Activated CD4-positive, alpha-beta T cell treated with anti-CD3 and anti-CD28 coated beads for 1 hour (primary cell): ENCODE measurements at places on chromosomes 4 and X.

DNA sequence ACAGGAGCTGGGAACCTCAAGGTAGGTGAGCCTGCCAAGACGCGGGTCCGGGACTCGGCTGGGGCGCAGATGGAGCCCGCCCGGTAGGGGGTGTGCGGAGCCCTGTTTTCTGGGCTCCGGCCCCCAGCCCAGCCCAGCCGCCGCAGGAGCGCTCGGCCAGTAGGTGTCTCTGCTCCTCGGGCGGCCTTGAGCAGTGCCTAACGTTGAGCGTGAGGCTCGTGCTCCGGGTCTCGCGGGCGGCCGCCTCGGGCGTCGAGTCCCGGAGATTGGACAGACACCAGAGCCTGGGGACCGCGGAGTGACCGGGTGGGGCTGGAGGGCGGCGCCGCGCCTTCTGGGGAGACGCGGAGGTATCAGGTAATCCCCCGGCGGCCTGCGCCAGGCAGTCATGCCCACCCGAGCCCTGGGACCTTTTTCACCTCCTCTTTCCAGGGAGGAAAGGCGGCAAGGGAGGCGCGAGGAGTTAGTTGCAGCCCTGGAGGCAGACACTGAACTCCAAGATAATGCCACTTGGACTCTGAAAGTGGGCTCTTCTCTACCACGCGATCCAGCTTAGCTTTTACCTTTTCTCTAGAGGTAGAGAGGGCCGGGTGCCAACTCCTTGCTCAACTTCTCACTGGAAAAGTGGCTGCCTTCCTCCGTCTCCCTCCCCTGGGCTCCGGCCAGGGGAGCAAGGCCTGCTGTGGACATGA is 14.5 kb upstream of the FGG start:
- peak; percentile 24 for DNase-seq

DNA sequence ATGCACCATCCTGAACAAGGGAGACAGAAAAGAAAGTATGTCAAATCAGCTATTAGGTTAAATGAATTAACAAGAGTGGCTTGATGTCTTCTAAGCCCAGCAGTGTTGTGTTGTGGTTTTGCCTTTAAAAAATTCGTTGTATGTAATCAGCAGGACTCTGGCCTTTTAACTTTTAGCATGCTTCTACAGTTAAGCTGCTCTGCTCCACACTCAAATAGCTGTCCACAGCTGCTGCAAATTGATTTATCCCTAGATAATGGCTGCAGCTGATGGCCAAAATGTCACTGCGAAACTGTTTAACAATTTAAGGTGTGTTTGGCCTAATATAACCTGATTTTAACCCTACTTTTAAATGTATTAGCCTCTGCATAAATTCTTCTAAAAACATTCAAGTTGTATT is 85.8 kb downstream of the CXXC4 start:
- DNase-seq = no peak

GRCh38 chrX:38561951-38562719 is 793 bp downstream of the TSPAN7 start:
- no peak for DNase-seq

DNA sequence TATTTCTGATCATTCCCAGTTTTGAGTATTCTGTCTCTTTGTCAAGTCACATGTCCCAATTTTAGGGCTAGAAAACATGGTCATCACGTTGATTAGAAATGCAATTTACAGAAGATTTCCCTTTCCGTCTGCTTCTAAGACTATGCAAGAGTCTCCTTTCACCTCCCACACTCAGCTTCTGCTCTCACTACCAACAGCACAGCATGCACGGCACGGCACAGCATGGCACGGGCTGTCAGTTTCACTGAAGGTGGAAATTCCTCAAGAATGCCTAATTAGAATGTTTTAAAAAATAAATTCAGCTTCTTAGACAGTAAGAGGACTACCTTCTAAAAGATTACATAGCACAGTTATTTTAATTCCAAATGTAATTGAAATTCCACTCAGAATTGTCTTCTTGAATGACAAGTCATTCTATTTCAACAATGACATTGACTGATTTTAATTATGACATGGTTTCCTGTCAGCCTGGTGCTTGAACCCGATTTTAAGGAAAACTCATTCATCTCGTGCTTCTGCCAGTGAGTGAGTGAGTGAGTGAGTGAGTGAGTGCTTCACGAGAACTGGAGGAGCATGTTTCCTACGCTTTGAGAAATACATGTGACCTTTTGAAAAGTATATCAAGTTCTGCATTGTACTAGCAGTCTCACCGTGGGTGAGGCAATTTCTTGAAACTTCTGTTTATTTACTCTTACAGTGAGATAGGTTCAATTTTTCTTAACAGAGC is 124.8 kb upstream of the SORBS2 start:
- no peak for DNase-seq

GRCh38 chrX:121000589-121000988 is 15.0 kb upstream of the CT47A1 start:
- DNase-seq = no peak

DNA sequence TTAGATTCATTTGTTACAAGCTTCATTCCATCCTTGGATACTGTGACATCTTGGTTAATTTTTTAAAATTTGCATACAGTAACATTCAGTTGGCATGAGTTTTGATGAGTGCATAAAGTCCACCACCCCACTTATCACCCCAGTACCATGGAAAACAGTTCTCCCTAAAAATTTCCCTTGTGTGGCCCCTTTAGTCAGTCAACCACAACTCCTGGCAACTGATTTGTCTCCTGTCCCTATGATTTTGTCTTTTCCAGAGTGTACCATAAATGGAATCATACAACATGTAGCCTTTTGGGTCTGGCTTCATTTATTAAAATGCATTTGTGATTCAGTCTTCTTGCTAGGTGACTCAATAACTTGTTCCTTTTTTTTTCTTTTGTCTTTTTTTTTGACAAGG is 29.9 kb downstream of the RP2 start:
- DNase-seq = no peak

- DNase-seq = no peak
These were observed 7.5 kb upstream of the BCOR start for GRCh38 chrX:40104985-40105834.

DNA sequence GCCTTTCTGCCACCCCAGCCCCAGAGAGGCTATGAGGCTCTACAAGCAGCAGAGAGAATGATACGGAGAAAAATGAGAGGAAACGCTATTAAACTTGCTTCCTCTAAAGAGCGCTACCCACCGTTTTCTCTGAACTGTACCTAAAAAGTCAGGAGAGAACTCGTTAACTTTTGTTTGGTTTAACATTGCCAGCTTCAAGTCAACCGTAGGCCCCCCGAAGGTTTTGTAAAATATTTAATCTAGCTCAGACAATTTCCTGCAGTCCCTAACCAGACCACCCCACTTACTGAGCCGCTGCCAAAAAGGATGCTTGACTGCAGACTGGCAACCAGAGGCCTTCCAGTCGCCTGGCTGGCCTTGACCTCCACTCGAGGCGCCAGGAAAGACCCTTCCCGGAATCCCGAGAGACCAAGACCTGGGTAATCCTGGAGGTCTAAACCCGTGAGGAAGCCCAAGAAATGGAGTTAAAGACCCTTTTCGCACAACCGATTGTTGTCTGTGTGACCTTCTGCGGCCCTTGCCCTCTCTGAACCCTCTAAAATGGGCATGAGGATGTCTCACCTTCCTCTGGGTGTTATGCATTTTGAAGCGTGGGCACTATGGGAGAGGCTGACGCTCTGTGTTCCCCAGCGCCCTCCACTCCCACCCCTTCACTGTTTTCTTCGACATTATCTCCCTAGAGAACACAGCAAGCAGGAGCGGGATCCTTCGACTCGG is 86.3 kb downstream of the BCOR start:
- no peak for DNase-seq

GRCh38 chr4:94960708-94961107 is 203.0 kb downstream of the BMPR1B start:
- DNase-seq = no peak

DNA sequence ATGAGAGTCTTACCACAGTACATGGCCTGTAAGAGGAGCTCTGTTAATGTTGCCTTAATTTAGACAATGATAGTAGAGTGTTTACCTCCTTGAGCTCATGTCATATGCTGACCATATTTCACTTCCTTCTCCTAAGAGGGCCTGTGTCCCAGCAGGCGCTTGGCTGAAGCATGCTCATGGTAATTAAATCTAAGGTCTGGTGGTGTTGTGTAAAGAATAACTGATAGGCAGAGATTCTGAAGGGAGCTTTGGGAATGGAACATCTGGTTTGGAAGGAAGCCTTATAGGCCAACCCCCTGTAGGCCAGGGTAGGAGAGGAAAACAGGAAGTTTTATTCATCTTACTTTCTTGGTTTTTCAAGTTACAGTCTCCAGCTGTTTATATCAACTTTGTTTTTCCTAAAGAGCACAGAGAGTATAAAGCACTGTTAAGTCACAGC is 300.2 kb downstream of the USP46 start:
- no peak for DNase-seq

GRCh38 chr4:78131403-78131802 is 74.3 kb downstream of the FRAS1 start:
- DNase-seq = no peak

GRCh38 chr4:41814565-41814964 is 66.0 kb upstream of the PHOX2B start:
- no peak for DNase-seq

DNA sequence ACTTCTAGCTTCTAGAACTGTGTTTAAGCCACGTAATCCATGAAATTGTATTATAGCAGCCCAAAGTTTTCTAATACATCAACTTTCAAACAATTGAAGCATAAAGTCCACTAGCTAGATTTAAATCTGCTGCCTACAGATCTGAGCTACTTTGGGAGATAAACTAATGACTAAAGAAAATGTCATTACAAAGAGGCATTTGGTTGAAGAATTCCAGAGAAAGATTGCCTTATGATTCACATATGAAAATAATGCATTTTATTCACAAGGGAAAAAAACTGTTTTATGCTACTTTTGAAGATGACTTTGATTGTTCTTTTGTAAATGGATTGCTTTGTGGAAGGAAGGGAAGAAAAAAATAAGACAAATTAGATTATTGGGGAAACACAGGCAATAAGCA is 124.1 kb upstream of the SLIT2 start:
- no peak for DNase-seq

DNA sequence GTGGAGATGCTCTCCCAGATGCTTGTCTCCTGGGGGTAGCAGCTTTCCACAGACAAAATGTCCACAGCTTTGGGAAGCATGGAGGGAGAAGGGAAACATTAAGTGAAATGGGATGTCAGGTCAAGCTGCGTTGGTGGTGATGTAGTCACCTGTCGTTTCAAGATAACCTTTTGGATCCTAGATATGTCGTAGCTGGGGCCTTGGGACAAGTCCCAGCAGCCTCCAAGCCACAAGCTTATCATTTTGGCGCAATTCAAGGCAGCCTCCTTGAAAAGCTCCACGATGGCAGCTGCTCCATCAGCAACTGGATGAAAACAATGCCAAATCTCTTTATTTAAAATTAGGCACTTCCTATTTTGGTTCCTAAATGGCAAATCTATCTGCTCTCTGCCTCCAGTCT is 52.0 kb downstream of the RTL9 start:
- DNase-seq = no peak

GRCh38 chr4:174717828-174718227 is 111.2 kb downstream of the GLRA3 start:
- DNase-seq = no peak

DNA sequence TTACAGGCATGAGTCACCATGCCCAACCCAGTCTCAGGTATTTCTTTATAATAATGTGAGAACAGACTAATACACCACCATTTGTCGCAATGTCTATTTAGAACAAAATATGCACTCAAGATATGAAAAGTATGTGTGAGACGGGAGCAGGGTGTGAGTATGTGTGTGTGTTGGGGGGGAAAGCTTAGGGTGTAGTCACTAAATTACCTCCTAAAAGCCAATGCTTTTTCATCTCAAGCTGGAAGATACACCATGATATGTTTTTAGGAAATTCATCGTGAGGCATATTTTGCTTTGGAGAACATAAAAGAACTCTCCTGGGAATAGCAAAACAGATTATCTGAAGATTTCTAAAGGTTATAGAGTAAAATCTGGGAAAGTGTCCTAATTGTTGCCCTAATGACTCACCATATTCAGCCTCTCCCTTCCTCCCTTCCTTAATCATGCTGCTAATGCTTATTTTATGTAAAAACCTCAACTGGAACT is 262.7 kb downstream of the PDHA2 start:
- no peak for DNase-seq

GRCh38 chrX:116694046-116694445 is 231.3 kb upstream of the CT83 start:
- no peak for DNase-seq

DNA sequence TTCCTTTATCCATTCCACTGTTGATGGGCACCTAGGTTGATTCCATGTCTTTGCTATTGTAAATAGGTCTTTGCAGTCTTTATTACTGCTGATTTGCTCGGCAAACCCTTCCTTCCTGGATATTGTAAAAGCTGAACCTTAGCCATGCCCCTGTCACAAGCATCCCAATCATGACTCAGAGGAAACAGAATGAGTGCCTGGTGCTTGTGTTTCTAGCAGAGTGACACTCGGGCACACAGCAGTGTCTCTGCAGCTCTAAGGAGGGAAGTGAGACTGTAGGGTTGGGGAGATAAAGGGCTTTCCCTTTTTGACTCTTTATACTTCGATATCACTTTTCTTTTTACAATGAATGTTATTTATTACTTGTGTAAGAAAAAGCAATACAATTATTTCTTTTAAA is 83.3 kb downstream of the AKAP4 start:
- no peak for DNase-seq

GRCh38 chr4:68797048-68797447 is 18.7 kb upstream of the UGT2B10 start:
- DNase-seq = no peak

DNA sequence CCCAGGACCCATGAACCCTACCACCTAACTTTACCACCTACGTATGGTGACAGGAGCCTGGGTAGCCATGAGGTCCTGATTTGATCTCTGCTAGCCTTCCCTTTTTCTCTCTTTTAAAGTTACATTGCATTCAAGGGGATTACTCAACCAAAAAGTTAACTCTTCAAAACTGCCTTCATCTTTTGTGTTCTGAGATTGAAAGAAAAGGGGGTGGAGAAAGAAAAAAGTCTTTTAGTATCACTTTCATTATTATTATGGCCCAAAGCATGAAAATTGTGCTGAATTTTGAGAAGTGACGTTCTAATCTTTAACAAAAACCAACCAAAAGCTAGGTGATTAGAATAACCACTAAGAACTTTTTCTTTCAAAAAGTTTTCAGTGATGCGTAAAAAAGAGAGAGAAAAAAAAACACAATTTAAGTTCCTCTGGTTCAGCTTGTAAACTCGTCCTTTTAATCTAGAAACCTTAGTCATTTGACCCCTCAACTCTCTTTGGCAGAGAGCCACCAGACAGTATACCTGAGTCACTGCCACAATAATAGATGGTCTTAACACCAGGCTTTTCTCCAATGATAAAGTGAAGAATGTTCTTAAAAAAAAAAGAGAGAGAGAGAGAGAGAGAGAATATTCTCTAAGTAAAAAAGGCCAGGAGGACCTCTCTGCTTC is 347.4 kb upstream of the FGF13 start:
- DNase-seq = no peak

GRCh38 chrX:47078129-47079043 is at the start of gene RGN:
TSS of gene RGN (plus strand) at chrX:47078443. CDS start at chrX:47081145, 2,702 bp downstream.
- no peak for DNase-seq

- no peak for DNase-seq
These were observed 3.6 kb downstream of the USP46 start for GRCh38 chr4:52655506-52655905.

DNA sequence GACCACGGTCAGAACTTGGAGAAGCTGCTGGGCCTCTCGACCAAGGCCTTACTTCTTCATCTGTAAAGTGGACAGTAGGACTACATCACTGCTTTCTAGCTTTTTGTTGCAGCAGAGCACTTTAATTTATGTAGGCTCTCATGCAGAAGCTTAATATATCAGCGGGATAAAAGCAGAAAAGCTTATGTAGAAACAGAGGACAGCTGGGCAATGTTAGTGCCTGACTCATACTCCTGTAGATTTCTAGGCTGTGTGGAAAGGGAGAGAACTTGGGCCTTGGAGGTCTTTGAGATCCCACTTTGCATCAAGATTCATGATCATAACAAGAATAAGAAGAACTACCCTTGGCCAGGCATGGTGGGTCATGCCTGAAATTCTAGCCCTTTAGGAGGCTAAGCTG is 91.2 kb downstream of the ARHGAP10 start:
- no peak for DNase-seq
